ENCODE measurements at places on chromosomes 13 and 19.

- no peak for DNase-seq
Observed at GRCh38 chr13:67351909-67352308, 121.8 kb upstream of the PCDH9 start.

DNA sequence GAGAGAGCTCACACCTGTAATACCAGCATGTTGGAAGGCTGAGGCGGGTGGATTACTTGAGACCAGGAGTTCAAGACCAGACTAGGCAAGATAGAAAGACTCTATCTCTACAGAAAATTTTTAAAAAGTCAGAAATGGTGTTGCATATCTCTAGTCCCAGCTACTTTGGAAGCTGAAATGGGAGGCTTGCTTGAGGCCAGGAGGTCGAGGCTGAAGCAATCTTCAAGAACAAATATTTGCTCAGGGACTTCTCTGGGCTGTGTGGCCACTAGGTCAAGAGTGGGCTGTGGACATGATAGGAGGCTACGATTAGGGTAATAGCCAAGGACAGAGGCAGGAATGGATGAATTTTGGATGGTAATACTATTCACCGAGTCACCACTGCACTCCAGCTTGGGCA, 135.8 kb upstream of the PEG3 start:
- DNase-seq = no peak

DNA sequence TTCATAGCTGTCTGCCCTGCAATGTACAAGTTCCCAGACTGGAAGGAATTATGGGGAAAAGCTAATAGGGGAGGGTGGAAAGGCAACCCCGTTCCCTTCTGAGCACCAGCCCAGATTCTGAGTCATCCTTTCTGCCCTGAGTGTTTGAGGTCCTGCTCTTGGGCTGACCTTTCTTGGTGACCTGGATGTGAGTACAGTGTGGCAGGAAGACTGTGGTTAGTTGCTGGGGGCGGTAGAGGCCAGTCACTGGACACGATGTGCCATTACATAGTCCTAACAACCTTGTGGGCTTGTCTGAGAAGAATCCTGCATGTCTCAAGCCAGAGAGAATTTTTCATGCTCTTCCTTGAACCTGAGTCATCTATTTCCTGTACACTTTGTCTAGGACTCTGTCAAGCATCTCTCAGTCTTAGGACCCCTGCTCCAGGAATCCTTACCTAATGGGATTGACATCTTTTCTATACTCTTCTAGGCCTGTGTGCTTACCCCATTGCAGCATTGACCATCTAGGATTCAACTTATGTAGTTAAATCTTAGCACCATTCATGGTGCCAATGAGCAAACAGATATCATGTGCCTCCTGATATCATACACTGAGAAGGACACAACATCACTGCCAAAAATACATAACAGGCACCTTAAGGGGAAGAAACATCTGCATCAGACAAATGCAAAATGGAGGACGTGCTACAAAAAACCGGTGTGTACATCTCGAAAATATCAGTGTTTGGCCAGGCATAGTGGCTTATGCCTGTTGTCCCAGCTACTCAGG, 8.1 kb upstream of the ANGPTL4 start:
- no peak for DNase-seq

DNA sequence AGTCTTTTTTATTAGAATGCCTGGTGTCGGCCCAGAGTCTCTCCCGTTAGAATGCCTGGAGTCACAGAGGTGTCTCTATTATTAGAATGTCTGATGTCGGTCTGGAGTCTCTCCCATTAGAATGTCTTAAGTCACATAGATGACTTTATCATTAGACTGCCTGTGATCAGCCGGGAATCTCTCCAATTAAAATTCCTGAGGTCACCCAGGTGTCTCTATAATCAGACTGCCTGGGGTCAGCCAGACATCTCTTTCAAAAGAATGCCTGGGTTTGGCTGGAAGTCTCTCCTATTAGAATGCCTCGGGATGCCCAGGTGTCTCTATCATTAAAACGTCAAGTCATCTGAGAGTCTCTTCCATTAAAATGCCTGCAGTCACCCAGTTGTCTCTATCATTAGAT, 1493.9 kb downstream of the UQCRFS1 start:
- DNase-seq = no peak

GRCh38 chr13:77779552-77780272, 82.2 kb downstream of the SLAIN1 start:
- DNase-seq = no peak

DNA sequence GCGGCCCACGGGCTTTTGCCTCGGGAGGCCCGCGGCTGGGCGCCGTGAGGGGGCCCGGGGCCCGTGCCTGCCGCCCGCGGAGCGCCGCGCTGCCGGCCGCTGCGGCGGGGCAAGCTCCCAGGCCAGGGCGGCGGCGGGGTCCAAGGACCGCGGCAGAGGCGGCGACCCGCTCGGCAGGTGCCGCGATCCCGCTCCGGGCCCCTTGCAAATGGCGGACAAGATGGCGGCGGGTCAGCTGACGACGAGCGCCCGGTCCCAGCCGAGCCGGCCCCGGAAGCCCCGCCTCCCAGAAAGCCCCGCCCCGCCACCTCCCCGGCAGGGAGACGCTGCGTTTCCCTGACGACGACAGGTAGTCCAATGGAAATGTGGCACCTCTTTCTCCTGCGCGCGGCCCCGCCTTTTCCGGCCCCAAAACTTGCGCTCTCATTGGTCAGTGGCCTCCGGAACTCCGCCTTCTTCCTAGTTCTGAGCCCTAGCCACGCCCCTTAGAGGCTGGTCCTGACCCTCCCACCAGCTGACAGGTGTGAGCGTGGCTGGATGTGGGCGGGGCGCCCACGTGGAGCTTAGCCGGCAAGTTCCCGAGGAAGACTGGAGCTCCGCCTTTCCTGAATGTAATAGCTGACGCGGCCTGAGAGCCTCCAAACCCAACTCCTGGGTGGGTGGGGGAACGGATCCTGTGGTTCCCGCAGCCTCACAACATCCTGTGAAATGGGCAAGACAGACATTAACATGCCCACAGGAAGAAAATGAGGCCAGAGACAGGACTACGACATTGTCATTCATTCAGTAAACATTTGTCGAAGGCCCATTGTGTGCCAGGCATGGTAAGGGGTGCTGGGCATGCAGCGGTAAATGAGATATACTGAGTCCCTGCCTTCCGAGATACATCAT, at the start of gene AP3D1:
AP3D1 (minus strand) TSS at position 228 of the 891 bp plus-strand sequence. CDS start 232 bp downstream, outside the sequence.
- DNase-seq = peak; percentile 99

GRCh38 chr19:27775395-27775794, 1437.6 kb downstream of the UQCRFS1 start:
- no peak for DNase-seq

DNA sequence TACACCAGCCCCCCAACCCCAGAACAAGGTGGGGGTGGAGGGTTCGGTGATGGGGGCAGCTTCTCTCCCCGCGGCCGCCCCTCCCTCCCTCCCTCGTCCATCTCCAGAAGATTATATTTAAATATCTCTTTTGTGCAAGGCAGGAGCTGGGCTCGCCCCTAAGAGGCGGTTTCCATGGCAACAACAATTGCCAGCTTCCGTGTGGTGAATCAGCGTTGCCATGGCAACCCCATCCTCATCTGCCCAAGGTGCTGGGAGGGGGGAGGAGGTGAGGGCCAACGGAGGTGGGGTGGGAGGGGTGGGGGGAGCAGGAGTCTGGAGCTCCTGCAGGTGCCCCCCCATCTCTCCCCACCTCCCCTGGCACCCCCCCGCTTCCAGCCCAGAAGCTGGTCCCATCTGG, 46.4 kb downstream of the CELF5 start:
- DNase-seq = no peak

- DNase-seq = no peak
Observed at GRCh38 chr19:17332677-17333581, 1.7 kb downstream of the ANO8 start.

GRCh38 chr19:52086481-52086880, 9.1 kb downstream of the ZNF841 start:
- DNase-seq = no peak

DNA sequence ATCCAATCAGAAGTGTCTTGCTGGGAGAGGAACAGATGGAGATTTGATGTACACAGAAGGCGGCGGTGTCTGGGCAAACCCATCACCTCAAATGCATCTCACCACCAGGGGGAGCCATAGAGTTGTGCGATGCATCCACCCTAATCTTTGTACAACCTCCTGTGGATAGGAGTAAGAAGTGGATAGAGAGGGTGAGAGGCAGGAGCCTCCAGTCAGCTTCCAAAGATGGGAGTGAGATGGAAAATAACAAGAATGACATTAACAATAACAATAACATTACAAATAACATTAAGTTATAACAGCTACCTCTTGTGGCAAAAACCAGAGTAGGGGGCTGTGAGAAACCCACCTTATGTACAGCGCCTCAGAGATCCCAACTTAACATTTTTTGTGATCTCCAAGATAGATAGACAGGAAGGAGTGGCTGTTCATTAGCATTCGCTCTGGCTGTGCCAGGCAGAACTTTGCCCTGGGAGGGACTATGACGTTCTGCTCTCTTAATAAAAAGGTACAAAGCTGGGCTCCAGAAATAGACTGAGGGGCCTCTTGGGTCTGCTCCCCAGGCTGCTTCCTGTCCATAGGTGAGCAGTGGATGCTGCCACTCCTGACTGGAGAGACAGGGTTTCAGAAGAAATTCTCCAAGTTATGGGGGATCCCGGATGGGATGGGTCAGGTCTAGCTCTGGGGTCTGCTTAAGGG, 5.2 kb upstream of the CEACAM18 start:
- peak; percentile 74 for DNase-seq

DNA sequence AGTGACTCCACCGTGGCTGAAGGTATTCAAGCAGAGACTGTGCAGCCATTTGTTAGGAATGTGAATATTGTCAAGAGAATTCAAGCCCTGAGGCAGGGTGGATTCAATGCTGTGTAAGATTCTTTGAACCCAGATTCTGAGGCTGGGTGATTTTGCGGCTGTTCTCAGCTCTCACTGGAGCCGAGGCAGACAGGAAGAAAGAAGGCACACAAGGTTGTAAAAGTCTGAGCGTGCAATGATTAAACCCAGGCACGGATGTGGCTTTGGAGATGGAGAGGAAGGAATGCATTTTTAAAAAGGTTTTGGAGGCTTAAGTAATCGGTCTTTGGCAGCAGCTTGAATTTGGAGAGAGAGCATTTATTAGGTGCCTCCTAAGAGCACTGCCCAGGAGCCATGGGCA, 187.9 kb downstream of the KATNAL1 start:
- DNase-seq = no peak

DNA sequence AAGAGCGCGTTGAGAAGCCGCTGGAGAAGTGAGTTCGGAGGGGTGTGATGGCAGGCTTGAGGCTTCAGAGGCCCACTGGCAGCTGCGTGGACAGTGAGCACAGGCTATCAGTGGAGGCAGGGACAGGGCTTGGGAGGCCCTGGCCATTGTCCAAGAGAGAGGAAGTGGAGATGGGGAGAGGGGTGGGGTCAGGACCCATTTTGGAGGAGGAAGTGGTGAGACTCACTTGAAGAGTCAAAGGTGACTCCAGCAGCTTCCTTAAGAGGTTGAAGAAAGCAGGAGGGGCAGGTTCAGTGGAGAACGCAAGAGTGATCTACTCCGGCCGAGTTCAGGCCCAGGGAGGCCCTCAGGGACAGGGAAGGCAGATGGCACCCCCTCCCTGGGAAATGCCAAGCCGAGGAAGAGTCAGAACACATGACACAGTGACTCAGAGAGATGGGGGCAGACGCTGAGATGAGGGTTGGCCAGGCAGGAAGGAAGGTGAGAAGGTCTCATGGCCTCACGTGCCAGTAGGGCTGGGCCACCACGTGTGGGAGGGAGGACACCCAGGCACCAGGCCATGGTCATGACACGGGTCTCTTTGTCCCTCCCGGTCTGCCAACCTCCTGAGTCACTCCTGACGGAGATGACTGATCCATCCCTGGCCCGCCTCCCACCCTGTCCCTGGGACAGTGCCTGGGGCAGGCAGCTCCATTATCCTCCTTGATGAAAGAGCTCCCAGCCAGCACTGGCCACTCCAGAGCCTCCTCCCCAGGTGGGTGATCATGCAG, 10.1 kb upstream of the CD22 start:
- DNase-seq = no peak

GRCh38 chr19:17424743-17425365, 5.0 kb downstream of the MVB12A start:
- no peak for DNase-seq

DNA sequence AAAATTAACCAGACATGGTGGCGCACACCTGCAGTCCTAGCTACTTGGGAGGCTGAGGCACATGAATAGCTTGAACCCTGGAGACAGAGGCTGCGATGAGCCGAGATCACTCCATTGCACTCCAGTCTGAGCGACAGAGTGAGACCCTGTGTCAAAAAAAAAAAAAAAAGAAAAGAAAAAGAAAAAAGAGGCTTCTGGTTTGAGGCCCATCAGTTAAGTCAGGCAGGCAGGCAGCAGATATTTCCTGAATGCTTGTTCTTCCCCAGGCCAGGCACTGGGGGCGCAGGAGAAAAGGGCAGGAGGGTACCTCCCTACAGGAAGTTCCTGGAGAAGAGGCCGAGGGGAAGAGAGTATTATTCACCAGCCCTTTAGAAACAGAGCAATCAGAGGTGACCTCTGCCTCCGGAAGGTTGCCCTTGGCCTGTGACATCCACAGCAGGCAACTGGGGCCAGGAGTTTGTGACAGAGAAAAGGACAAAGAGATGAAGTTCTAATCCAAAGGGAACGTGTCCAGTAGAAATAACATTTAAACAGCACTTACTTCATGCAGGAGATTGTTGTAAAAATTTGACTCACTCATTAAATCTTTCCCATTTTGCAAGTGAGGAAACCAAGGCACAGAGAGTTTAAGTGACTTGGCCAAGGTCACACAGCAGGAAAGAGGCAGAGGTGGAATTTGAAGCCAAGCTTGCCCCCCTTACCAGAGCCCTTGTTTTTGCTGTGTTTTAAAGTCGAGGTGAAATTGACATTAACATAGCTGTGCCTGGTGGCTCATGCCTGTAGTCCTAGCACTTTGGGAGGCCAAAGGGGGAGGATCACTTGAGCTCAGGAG, 4.3 kb upstream of the RLN3 start:
- no peak for DNase-seq

DNA sequence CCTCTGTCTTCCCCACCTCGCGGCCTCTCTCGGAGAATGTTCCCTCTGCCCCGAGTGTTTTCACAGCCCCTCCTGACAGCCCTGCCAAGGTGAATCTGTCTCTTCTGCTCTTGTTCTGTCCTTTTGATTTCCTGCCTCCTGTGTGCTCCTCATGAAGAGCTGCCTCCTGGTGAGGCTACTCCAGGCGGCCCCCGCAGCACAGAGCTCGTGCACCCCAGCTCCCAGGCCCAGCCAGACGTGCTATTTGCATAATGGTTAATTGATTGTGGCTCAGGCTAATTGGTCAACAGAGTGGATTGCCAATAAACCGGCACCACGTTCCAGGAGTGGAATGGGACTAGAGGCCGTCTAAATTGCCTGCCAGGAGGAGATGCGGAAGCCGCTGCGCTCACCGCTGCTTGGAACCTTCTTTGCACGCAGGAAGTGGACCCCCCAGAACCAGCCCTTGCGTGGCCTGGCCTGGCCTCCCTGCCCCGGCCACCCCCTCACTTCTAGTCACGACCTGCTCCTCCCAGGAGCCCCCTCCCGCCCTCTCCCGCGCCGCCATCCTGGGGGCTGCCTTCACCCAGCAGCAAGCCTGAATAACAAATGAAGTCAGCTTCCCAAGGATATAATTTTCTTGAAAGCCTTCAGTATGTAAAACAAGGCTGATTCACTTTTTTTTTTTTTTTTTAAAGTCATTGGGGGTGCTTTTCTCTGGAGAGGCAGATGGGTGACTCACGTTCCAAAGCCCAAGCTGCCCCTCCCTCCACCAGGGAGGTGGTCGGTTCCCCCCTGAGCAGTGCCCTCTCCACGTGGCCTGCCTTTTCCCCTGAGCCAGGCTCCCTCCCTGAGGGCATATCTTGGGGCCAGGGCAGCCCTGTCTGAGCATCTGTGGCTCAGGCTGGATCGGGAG, 144.0 kb downstream of the KDM4B start:
- DNase-seq = no peak

- no peak for DNase-seq
Observed at GRCh38 chr13:62320129-62321108, 904.8 kb upstream of the PCDH20 start.

- DNase-seq = no peak
Observed at GRCh38 chr13:83831796-83832195, 50.5 kb downstream of the SLITRK1 start.

Measured in stimulated activated CD8-positive, alpha-beta memory T cell treated with anti-CD3 and anti-CD28 coated beads, Interleukin-7, amount 100 ng/mL, for 1 hour (primary cell).